HFF-Myc (cell line): ENCODE measurements at places on chromosomes 5 and 9.

GRCh38 chr5:126852841-126853271, 75.9 kb downstream of the LMNB1 start:
- DNase-seq = no peak

- DNase-seq = no peak
These were observed 2.6 kb upstream of the CCL27 start for GRCh38 chr9:34665067-34665380.

- no peak for DNase-seq
These were observed 322.8 kb upstream of the RFX3 start for GRCh38 chr9:3848445-3849114.

DNA sequence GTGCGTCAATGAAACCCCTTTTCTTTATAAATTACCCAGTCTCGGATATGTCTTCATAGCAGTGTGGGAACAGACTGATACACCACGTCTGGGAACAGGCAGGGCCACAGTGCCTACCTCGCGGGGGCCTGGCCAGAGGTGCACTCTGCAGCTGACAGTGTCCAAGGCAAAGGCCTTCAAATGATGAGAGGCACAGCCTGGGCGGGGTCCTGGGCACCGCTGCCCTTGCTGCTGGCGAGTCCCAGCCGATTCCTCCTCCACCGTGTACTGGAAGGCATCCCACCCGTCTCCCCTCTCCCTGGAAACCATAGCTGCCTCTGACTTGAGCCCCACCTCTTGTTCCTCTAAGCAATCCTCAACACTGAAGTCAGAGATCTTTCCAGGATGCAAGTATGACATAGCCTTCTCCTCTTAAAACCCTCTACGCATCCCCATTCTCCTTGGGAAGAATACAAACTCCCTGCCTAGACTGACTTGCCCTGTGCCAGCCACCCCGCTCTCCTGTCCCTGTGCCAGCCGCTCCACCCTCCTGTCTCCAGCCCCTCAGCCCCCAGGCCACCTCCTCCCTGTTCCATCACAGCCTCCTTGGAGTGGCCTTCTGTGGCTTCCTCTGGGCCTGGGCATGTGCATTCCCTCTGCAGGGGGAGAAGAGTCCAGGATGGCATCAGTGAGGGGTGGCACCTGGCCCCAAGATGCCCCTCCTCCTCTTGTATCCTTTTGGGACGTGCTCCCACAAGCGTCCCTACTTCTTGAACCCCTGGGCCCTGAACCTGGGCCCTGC, 8.1 kb upstream of the COL5A1 start:
- no peak for DNase-seq

DNA sequence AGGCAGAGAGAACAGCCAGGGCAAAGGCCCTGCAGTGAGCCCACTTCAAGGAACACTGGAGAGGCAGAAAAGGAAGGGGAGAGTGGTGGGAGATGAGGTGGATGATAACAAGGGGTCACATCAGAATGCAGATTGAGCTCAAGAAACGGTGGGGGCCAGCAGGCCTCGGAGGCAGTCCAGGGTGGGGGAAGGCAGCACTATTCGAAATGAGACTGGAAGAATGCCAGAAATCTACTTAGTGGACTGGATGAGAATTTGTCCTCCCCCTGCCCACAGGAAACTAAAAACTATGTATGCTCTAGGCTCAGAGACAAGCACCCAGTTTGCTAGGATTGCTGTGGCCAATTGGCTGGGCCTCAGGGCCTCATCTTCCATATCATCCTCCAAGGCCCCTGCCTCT, 148.7 kb downstream of the ADAMTS12 start:
- DNase-seq = no peak

DNA sequence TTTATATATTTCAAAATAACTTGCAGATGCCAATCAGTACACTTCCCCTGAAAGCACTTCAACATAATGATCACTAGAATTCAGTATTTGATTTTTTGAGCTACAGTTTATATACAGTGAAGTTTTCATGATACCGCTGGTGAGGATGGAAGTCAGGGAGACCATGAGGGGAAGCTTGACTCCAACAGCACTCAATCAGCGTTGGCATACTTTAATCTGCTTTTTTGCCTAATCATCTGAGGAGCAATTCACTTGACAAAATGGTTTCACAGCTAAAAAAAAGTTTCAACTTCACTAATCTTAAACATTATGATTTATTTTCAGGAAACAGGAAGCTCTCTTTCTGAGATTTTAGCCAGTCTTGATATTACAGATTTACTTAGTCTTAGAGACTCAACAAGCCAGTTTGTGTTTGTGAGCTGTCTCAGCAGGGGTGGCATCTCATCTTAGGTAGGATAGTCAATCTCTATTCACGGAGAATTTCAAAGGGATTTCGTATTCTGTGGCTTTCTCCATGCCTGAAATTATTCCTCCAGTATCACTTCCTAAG, 111.4 kb upstream of the ARRDC3 start:
- DNase-seq = no peak

GRCh38 chr5:5341531-5342292, 80.8 kb upstream of the ICE1 start:
- no peak for DNase-seq

- no peak for DNase-seq
These were observed 48.2 kb downstream of the ERMP1 start for GRCh38 chr9:5784526-5785315.

DNA sequence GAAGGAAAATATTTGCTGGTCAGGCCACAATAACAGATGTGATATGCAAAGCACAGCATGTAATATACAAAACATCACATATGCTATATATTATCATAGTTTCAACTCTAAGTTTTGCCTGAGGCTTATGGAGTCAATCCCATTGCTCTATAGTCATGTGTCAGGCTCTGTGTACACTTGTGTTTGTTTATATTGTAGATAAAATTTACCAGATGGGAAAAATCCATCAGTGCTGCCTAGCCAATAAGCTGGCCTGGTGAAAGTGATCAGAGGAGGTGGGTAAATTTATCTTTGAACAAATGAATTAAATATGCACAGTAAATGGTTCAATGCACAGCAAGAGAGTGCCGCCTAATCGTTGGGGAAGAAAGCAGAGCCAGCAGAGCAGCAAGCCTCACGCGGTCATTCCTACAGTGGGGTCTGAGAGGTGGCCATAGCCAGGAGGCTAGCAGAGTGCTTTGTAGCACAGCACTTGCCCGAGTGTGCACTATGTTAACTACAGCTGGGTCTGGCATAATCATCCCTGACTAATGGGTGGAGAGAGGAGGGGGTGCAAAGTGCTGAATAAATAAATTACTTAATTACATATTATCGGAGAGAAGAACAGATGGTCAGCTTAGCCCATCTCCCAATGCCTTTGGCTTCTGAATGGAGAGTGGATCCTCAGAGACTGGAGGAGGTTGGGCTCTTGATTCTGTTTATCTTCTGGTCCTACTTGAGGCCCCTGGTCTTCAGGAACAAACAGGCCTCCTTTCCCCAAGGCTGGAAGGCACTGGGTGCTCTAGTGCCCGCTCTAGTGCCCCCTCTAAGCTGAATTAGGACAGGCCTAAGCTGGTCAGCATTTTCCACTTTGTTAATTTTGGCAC, 153.5 kb downstream of the MAT2B start:
- peak; percentile 75 for DNase-seq

DNA sequence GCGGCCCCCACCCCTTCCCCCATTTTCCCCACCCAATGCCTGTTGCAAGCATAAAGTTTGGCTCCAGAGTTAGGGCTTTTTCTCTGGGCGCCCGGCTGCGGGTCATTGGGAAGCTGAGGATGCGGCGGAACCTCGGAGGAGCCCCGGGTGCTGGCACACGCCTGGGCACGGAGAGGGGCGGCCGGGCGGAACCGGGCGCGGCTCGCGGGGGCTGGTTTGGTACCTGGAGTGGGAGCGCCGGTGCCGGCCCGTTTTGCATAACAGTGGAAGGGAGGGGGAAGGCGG, 1.2 kb downstream of the PPARGC1B start:
- DNase-seq = no peak

DNA sequence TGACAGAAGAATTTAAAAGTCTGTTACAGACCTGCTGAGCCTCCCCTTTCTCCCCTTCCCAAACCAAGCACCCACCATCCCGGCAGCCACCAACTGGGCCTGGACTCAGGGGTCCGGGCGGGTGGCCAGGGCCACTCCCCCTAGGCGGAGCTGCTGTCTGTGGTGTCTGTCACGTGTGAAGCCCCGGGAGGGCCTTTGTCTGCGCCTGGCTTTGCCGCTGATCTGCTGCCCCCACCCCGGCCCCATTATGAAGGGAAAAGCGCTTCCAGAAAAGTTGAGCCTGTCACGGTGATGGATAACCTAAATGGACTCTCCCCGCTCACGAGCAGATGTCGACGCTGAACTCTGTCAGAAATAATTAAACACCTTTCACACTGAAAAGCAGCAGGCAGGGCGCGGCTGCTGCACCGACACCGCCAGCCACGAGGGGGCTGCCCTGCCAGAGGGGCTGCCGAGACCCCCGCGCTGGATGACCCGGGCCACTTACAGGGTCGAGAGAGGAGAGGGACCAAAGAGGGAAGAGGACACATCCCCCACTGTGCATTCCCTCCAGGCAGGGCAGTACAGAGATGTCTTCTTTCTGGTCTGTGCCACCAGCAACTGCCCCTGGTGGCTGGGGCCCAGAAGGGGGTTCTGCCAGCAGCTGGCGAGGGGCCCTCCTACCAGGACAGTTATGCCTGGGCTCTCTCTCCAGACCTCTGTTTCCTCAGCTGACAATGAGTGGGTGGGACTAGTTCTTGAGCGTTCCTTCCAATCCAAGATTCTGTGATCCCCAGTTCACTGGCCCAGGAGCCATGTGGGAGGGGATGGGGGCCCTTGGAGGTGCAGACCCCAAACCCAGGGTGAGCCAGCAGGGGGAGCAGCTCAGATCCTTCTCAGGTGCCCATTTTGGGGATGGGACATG, 36.0 kb upstream of the BARHL1 start:
- no peak for DNase-seq

DNA sequence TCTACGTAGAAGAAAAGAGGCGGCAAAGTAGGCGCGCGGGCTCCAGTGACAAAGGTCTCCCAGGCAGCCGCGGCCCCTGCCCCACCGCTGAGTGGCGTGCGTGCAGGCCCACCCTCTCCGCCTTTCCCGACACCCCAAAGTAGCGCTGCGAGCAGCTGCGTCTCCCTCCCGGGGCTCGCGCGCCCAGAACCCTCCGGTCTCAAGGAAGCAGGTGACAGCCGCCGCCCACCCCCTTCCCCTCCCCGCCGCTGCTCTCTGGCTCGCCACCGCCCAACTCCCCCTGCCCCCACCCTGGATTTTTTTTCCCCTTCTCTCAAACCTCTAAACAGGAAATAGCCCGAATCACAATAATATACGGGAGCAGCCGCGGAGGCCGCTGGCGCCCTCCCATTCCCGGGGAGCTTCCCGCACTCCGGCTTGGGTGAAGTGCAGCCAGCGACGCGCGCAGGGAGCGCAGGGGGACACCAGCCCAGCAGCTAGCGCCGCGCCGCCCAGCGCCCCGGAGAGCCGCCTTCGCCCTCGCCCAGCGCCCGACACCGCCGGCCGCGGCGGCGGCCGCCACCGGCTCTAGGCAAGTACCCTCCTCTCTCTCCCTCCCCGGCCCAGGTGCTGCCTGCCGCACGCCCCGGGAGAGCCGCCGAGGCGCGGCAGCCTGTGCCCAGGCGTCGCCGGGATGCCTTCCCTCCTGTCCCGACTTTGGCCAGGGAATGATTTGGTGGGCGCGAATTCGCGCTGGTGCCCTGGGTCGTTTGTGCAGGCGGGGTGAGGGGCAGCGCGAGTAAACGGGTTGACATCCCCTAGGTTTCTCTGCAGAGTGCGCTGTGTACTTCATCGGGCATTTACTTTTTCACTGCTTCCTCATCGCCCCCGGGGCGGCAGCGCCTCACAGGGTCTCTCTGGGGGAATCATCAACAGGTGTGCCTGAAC, 52.7 kb upstream of the TJP2 start:
- DNase-seq = no peak

GRCh38 chr5:172334196-172334595, 50.6 kb upstream of the UBTD2 start:
- DNase-seq = no peak

GRCh38 chr9:38181232-38181631, 112.2 kb upstream of the SHB start:
- DNase-seq = no peak

DNA sequence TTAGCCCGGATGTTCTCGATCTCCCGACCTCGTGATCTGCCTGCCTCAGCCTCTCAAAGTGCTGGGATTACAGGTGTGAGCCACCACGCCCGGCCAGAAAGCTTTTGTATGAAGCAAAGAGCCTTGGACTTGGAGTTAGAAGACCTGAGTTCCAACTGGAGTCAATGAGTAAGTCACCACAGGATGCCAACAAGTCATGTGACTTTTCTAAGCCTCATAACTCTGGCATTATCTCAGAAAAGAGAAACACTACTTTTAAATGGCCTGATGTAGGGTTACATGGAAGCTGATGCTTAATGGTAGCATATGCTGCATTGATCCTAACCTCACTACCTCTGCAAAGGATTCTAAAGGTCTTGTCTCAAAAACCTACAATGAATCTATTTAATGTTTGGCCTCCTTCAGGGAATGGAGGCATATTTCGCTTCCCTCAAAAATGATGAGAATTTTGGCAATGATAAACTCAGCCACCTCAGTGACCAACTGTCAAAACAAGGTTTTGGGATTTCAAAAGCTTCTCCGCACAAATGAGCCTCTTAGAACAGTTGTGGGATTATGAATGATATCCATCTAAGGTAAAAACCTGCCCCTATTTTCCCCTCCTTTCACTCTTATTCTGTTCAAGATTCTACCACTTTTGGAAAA, 236.8 kb downstream of the ACTL7B start:
- no peak for DNase-seq

GRCh38 chr5:121053055-121053985, 589.2 kb downstream of the PRR16 start:
- DNase-seq = peak; percentile 15

DNA sequence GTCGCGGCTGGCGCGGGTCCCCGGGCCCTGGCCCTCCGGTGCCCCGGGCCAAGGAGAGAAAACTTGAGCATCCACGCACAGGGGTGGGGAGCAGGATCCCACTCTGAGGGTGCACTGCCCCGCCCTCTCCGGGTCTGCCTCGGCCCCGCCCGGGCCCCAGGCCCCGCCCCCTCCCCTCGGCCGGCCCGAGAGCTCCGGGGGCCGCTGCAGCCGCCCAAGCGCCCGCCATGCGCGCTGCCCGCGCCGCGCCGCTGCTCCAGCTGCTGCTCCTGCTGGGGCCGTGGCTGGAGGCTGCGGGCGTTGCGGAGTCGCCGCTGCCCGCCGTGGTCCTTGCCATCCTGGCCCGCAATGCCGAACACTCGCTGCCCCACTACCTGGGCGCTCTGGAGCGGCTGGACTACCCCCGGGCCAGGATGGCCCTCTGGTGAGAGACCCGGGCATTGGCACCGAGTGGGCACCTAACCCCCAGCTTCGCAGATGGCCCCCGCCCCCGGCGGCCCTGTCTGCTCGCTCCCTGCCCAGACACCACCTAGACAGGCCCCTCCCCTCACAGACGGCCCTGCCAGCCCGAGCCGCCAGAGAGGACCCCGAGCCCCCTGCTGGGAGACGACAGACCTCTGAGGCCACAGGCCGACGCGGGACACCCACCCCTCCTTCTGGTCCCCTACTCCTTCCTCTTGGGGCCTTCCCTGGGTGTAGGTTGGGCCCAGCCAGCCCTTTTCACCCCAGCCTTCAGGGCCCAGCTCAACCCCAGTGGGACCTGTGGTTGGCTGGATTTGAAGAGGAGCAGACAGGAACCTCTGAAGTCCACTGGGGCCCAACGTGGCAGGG, at the start of gene CERCAM:
TSS of gene CERCAM (plus strand) at position 207 of the 831 bp plus-strand sequence. CDS start at position 228, 21 bp downstream.
- DNase-seq = no peak

- no peak for DNase-seq
These were observed 76.3 kb upstream of the GPBP1 start for GRCh38 chr5:57097526-57097925.
